SHP77 treated with DMSO at 0.1 percent for 48 hours (cell line): ENCODE measurements at places on chromosomes 2 and 18.

DNA sequence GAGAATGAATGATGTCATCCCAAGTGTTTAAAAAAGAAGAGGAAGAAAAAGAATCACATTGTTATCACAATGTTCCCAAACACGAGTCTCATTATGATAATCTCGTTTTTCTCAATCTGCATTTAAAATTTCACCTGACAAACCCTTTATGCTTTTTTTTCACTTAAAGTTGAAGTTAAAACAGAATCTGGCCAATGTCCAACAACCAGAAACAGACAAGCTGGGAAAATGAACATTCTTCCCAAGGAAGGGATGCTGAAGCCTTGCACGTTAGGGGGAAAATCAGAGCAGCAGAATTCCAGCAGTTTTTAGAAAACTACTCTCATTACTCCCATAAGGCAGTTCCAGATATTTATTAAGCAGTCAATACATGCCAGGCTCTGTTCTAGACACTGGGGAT lies 245.3 kb downstream of the TMEM182 start:
- DNase-seq: no peak

DNA sequence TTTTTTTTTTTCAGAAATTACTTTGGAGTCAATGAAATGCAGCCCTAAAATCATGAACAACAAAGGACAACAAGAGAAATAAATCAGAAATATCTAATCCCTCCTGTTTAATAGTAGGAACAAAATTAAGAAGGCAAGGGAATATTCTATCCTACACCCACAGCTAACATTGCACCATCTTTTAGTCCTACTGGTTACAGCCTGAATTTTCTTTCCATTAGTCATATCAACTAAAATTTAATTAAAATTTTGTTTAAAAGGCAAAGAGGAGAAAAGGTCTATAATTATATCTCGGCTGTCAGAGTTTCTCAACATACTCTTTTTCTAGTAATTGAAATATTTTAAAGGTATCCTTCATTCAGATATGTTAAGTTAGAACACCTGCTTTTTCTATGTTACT lies 61.9 kb downstream of the DTNA start:
- DNase-seq: no peak

DNA sequence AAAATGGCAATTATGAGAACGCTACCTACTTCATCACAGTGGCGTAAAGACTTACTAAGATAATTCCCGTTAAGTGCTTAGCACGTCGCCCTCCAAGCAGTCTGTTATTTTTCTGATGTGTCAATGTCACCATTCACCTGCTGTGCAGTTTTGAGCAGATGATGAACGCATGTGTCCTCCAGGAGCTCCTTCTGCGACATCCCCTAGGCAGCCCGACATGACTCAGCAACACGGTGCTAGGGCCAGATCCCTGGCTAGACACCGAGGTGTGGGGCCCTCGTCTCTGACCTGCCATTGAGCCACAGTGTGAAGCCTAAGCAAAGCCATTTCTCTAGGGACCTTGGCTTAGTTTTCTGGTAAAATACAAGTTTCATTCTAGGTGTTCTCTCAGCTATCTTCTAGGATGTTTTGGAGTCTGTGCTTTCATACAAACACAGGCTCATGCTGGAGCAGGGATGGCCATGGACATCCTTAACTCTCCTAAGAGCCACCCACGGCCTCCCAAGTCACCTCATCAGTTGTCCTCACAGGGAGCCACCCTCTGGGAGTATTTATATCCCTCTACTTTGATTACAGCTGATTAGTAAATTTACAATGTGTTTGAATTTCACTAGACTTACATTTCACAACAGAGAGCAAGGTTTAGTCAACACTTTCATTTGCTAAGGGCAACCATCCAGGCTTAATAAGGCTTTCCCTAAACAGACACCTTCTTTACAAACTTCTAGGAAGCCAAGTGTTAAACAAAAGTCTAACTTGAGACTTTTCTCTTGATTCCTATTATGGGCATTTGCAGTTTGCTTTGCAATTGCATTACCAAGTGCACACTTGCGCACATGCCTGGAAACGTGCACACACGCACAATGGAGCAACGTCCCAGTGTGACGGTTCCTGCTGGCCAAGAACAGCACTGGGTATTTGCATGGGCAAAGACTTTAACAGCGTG lies 376.8 kb upstream of the ID2 start:
- no peak for DNase-seq

DNA sequence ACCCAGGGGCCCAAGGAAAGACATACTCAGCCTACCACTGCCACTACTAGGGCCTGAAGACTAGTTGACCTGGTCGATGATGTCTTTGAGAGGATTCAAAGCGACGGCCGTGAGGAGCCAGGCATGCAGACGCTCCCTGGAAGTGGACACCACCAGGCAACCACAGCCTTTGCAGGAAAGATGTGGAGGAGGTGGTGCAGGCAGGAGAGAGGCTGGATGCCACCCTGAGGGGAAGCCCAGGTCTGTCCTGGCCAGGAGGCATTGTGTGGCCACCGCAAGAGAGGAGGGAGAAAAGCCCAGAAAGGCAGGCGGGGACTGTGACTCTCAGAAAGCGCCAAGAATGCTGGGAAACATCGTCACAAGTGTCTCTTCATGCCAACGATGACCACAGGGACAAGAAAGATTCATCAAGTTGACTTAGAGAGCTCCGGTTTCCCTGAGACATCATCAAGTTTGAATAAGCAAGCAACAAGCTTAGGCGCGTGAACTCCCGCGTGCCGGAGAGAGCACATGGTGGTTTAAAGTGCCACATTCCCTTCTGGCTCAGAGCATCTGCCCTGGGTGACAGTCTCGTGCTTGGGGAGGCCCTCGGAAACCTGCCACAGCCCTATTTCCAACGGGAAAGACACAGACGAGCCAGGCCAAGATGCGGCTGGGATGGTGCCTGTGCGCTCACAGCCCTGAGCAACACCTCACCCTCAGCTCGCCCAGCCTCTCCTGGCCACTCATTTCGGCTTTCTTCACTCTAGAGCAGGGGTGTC lies 464.5 kb upstream of the SALL3 start:
- DNase-seq: no peak

- DNase-seq: no peak
These were observed 16.3 kb upstream of the MYO1B start for GRCh38 chr2:191228861-191229260.
